Cardiac muscle cell (in vitro differentiated cells and primary cell): ENCODE measurements at places on chromosomes 3 and 15.

DNA sequence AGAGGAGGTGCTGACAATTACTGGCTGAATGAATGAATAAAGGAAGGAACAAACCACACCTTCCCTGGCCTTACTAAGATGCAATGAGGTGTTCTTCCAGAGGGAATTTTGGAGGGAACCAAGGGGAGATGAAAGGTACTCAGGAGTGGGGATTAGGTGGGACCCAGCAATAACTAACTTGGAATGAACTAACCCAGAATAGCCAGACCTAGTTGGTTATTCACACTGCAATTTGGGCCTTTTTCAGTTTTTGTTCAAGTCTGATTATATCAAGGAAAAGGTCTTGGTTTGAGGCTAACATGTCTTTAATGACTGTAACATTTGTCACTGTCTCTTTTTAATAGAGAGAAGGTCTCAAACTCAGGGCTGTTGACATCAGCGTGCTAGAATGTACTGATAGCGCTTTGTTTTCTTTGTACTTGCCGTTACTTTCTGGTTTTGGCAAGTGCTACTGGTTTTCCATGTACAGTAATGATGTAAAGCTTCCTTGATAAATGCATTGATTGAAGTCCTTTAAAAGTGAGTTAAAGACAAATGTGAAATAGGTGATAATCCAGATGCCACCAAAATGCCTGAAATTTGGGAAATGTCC, 3.2 kb upstream of the PLXND1 start:
- DNase-seq, result peak; percentile 53

- DNase-seq, result no peak
Observed at GRCh38 chr3:196629228-196629627, 10.3 kb upstream of the NRROS start.

DNA sequence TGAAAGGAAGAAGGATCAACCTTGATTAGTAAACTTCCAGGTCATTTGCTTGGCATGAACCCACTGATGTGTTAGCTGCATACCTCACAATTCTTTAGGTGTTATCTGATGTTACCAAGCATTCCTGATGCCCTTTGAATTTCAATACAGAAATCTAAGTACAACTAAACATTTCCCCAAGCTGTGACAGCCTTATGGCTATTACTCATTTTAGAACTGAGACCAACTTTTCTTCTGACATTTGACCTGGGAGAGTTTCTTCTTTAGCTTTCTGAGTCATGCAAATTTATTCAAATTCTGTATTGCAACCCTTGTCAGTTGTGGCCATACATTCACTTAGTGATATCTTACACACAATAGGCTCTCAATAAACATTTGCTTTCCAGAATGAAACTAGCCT, 124.3 kb downstream of the TIGIT start:
- DNase-seq, result peak; percentile 21

DNA sequence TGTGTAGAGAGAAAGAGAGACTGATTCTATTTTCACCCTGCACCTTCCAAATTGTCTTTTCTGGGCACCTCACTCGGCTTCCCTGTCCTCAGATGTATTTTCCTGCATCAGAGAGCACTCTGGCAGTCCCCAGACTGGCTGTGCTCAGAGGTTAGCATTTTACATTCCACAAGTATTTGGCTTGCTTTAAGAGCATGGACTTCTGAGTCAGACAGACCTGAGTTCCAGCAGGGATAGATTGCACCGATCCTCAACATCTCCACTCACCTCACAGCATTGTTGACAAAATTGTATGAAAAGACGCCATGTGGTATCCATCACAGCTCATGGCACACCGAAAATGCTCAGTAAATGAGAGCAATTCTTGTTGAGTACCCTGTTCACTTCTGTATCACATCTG, 45.6 kb downstream of the SST start:
- DNase-seq, result peak; percentile 29

DNA sequence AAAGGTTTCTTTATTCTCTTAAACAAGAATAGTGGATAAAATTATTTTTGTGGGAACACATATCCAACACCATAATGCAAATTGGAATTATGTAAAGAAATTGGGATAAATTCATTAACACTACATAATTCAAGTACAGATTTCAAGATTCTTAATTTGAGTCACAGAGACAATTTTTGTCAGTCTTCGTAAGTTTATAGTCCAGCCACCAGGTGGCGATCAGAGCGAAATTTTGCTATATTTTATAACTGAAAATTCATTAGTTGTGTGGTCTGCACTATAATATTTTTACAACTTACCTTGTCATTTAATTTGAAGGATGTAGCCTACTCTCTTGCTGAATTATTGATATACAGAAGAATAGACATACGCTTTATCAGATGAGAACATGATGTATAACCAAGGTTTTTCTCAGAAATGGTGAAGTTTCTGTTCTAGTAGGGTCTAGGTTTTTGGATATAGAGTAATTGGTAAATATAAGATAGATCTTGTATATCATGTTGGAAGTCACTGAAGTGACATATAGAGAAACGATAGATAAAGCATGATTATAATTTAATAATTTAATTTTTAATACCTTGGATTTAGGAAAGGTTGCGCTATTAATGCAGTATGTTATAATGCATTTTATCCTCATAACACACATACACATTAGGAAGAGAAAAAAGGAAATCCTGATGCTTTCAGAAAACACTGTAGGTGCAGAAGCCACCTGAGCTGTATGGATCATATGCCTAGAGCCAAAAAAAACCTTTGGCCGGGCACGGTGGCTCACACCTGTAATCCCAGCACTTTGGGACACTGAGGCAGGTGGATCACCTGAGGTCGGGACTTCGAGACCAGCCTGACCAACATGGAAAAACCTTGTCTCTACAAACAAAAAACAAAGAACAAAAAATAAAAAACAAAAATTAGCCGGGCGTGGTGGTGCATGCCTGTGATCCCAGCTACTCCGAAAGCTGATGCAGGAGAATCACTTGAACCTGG, 31.7 kb downstream of the PLSCR4 start:
- DNase-seq, result peak; percentile 46

DNA sequence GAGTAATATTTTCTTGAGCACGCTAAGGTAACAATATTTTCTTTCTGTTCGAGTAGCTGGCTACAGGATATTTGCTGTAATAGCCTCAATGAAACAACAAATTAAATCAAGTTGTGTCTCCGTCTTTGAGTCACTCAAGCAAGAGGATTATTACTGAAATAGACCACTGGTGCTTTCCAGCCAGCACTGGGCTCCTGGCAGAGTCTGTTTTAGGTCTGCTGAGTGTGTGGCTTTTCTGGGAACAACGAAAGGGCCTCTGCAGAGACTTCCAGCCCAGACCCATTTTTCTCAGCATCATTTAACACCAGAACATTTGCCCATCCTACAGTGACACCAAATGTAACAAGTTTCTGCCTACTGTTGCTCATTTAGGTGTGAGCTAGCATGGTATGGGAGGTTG, 652.9 kb downstream of the MAGI1 start:
- DNase-seq, result no peak

DNA sequence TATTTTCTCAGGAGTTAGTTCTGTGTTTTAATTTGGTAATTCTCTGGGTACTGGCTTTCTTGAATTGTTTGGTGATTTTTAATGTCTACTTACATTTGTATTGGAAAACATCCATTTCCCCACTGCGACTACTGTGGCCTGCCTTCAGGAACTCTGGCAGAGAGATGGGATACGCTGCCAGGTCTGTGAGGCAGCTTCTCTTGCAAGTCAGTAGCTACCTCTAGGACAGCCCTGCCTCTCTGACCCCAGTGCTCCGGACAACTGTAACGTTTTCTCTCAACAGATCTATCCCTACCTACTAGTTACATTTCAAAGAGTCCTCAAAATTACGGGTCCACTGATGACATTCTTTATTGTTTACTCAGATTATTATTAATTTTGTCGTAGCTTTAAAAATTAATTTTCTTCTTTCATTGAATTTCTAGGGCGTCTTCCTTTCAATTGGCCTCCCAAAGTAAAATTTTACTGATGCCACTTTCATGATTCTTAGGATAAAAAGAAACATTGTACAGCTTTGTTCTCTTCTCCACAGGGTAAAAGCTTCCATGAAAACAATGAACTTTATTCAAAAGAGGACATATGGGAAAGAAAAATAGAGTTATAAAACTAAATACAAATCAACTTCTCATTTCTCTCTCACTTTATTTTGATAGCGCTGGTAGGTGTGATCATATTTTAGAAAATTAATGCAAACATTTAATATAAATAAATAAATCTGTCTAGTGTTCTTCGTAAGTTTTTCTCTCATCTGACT, 123.2 kb upstream of the GOLGA8J start:
- no peak for DNase-seq

DNA sequence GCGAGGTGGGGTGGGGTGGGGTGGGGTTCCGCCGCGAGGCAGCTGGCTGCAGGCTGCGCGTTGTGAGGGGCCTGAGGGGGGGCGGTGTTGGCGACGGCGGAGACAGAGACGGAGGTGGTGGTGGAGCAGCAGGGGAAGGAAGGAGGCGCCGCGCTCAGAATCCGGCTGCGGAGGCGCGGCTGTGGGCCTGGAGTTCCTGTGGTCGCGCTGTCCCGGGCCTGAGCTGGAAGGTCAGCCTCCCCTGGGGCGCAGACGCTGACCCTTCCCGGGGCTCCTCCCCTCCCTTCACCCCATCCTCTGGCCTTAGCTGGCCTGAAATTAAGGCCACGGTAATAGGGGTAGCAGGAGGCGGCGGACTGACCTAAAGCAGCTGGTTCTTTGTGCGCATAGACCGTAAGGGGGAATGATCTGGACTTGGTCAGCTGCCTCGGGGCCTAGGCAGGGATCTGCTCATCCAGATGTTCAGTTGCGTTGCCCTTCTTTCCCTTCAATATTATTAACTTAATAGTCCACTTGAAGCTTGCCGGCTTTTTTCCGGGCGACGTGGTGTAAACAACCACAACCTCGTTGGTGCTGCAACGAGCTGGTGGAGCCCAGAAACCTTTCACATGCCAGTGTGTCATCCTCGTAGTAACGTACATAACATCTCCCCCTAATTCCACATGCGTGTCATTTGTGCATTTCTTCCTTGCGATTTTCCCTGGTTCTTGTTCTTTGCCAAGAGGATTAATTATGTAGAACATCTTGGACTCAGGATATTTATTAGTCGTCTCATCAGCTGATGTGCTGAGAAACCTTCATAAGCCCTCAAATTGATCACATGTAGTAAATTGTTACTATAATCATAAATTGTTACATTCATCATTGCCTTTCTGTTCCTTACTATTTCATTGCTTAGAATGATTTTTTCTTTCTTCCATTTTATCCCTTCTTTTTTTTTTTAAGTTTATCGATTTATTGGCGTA, 626 bp downstream of the SEC62 start:
- DNase-seq, result peak; percentile 80

DNA sequence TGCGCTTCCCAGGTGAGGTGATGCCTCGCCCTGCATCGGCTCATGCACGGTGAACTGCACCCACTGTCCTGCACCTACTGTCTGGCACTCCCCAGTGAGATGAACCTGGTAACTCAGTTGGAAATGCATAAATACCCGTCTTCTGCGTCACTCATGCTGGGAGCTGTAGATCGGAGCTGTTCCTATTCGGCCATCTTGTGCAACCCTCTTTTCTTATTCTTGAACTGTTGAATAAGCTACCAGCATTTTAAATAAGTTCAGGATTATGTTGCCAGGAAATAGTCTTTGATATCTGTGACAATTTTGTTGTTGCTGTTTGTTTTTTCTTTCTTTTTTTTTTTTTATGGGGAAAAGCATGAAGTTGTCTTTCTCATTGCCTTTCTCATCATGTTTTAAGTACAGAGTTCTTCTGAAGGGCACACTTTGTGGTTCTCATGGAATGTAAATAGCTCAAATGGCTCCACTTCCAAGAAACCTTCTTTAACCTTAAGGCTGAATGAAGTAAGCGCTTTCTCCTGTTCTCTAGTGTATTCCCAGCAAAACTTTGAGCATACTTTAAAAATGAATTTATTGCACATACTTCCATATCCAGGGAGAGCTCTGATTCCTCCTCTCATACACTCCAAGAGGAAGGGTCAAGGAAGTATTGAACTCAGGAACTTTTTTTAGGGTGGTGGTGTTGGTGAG, 468.0 kb upstream of the TBL1XR1 start:
- no peak for DNase-seq
